AG20443 (cell line): ENCODE measurements at places on chromosomes 16 and 17.

- DNase-seq: no peak
These were observed 461 bp downstream of the LRRC46 start for GRCh38 chr17:47831934-47832327.

DNA sequence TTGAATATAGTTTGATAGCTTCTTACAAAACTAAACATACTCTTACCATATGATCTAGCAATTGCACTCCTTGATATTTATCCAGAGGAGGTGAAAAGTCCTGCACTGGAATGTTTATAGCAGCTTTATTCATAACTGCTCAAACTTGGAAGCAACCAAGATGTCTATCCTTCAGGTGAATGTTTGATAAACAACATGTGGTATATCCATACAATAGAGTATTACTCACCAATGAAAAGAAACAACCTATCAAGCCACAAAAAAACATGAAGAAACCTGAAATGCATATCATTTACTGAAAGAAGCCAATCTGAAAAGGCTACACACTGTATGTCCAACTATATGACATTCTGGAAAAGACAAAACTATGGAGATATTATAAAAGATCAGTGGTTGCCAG, 16.1 kb downstream of the STAT3 start:
- no peak for DNase-seq

DNA sequence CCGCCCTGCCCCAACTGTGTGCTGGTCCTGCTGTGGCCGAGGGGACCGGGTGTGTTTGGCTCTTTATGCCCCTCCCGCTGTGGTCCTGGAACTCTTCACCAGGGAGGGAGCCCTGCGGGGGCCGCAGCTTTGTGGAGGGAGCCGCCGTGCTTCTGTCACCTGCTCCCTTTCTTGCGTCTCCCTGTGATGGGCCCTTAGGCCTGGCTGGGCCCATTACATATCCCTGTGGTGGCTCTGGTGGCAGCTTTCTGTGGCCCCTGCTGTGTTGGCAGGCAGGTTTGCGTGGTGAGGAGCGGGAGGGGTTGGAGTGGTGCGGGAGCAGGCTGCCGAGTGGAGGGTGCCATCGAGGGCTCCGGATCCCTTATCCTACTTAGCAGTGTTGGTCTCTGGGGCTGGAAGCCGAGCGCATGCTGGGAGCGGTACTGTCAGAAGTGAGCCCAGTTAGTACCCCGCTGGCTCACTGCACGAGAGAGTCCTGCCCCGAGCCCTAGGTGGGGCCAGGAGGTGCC, 60.4 kb downstream of the PDPK1 start:
- no peak for DNase-seq

GRCh38 chr17:48804936-48805411, 12.1 kb downstream of the TTLL6 start:
- DNase-seq: peak; percentile 84

DNA sequence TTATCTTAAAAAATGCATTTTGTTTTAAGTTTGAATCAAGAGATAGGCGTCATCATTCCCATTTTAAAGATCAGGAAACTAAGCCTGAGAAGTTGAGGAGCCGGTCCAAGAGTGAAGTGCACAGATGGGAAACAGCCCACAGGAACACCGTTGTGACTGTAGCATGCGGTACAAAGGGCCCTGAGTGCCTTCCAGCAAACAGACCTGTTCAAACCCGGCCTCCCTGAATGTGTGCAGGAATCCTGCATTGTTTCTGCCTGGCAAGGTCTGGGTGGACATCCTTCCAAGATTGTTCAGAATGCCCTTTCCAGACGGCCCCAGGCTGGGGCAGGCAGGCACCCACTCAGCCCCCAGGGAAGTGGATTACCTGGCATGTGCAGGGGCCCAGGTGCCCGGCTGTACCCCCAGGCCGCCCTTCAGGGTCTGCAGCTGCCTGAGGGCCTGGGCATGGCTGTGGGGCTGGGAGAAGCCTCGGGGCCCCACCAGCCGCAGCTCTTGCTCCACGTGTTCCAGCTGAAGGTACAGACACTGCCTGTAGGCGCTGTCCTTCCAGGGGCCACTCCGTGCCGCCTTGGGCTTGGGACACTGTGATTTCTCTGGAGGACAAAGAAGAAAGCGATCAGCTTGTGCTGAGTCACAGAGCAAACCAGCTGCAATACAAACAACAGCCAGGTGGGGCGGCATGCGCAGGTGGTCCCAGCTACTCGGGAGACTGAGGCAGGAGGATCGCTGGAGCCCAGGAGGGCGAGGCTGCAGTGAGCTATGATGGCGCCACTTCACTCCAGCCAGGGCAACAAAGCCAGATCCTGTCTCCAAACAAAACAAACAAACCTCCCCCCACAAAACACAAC, 45.0 kb upstream of the GCSH start:
- DNase-seq: no peak

DNA sequence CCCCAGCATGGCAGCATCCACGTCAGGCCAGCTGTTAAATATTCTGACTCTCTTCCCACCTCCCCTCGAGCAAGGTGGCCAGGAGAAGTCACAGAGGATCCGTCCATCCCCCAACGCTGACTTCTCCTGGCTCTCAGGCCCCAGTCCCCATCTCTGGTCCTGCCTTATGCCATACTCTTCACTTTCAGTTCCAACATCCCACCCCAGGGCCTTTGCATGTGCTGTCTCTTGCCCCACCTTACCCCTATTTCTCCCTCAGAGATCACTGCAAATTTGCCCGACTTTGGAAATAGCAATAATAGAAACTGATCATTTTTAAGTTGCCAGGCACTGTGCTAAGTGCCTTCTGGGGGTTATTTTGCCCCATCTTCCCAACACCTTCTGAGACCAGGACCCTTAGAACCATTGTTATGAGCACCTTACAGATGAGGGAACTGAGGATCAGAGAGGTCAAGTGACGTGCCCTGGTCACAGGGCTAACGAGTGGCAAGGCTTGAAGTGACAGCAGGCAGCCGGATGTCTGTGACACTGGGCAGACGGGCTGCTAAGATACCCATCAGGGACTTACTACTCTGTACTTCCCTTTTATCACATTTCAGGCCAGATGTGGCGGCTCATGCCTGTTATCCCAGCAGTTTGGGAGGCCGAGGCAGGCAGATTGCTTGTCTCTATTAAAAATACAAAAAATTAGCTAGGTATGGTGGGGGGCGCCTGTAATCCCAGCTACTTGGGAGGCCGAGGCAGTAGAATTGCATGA, 17.7 kb downstream of the HID1 start:
- no peak for DNase-seq

DNA sequence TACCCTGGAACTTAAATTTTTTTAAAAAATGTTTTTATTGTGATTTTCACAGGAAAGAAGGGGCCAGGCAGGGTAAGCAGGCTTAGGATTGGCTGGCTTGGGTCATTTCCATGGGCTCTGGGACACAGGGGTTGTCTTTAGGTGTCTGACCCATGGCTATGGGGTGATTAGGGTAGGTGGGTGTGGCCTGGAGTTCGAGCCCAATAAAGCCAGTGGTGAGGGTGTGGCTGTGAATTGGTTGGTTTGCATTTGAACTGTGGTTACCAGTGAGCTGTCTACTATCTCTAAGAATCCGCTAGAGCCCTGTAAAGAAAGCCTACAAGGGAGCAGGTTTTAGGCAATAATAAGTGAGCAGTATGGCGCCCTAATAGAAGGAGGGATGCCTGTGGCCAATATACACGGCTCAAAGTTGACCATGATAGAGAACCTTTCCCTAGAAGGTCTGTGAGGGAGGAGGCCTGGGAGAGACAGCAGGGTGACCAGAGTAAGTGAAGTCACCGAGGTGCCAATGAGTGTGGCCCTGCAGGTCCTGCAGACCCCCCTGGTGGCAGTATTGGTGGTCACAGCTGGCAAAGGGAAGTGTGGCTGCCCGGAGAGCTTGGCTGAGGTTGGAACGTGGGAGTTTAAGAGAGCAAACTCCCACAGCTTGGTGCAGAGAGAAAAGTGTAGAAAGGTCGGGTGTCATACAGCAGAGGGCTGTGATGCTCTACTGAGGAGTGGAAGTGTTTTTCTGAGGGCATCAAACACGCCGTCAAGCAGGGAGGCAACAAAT, 454.0 kb downstream of the WWOX start:
- no peak for DNase-seq

DNA sequence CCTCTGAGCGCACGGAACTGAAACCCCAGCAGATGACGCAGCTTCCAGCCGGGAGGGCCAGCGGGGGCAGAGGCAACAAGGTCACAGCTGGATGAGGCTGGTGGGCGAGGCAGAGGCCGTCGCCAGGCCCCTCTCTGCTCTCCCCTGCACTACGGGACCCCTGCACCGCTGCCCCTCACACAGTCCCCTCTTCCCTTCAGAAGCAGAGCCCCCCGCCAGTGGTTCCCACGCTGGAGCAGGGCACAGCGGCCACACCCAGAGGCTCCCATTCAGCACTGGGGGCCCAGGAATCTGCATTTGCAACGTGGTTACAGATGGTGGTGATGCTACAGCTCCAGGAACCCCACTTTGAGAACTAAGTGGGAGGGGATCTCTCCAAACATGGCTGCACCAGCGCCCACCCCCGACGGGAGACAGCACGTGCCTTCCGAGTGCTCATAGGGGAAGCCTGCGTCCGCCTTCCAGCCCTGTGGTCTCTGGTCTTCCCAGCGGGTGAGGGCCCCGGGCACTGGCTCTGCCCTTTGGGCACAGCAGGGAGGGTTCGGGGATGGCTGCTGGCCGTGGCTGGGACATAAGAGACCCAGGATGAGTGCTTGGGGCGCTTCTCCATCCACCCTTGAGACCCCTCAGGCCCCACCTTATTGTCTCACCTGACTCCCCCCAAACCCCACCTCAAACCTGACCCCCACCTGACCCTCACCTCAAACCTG, 4.7 kb upstream of the RAB40B start:
- DNase-seq: no peak

DNA sequence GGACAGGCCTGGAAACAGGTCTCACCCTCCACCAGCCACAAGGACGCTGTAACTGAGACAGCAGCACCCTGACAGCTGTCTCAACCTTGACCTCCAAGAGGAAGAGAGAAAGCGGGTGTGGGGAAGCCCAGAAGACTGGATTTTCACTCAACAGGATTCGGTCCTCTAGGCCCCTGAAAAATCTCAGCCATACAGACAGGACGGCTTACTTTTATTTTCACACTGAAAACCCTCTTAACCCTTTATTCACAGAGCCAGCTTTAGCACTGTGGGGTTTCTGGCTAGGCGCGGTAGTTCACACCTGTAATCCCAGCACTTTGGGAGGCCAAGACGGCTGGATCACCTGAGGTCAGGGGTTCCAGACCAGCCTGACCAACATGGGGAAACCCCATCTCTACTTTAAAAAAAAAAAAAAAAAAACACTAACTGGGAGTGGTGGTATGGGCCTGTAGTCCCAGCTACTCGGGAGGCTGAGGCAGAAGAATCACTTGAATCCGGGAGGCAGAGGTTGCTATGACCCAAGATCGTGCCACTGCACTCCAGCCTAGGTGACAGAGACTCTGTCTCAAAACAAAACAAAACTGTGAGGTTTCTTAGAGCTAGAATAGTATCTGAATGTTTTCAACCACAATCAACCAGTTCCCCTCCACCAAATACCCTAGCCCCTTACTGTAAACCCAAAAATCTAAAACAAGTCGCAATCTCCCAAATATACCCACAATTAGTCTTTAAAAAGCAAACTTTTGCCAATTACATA, 5.3 kb downstream of the ANKRD11 start:
- DNase-seq: no peak

DNA sequence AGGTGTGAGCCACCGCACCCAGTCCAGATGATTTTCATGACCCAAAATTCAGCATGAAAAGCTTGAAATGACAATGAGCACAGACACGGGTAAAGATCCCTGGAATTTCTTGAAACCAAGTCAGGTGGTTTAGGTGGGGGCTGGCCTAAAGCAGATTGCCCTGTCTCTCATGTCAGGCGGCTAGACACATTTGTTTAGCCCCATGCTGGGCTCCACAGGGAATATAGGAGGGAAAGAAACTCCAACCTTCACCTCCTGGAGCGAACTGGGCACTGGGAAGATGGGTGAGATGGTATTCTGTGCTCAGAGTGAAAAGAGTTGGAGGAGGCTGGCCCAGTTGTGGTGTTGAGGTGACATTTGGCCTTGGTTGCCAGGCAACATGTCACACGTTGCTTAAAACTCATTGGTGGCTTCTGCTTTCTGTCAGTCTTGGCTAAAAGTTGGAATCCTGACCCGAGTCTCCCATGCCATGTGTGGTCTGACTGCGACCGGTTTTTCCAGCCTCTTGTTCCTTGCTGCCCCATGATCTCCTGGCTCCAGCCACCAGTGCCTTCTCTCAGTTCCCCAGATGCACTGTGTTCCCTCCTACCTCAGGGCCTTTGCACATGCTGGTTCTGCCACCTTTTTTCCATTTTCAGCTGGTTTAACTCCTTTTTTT, 113.7 kb downstream of the ABCC6 start:
- DNase-seq: no peak

DNA sequence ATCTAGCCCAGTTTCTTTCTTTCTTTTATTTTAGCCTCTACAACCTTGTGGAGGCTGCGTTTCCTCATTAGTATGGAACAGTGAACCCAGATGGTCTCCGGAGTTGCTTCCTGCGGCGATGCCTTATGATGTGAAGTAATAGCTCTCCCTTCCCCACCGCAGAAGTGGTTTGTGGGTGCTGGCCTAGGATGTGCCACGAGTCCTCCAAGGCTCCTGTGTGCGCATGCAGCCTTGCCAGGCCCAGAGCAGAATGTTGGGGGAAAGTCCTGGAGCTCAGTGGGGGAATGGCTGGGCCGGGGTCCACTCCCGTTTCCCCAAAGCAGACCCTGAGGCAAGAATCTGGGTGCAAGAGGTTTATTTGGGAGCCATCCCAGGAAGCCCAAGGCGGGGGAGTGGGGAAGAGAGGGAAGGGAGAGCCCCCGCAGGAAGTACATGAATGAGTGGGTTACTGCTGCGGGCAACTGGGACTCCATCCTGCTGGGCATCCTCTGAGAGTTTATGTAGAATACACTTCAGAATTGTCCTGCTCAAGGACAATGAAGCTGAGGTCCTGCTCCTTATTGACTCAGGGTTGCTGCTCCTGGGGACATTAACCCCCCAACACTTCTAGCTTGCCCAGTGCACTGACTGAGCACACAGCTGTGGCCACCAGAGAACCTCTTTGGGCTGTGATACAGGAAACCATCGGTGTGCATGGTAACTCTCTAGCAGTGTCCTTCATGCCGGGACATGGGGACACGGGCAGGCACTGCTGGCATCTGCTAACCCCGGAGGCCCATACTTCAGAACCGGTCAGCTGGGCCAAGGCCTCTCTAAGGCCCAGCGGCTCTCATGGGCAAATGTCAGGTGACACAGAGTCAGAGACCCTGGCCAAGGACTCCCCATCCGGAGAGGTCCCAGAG, 3.7 kb upstream of the HCRT start:
- no peak for DNase-seq

GRCh38 chr17:4881761-4882555, 17.4 kb upstream of the C17orf107 start:
- peak; percentile 70 for DNase-seq

DNA sequence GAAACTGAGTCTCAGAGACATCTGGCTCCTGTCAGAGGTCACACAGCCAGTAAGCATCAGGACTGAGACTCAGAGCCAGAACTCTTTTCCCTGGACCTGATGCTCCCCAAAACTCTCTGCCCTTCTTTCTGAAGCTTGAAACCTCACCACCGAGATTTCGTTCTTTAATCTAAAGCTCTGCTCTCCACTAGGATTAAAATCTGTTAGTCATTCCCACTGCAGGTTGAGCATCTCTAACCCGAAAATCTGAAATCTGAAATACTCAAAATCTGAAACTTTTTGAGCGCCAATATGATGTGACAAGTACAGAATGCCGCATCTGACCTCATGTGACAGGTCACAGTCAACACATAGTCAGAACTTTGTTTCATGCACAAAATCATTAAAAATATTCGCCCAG, 2.2 kb downstream of the CDH16 start:
- no peak for DNase-seq

GRCh38 chr17:80916246-80916645, 75.4 kb upstream of the CHMP6 start:
- no peak for DNase-seq

- no peak for DNase-seq
These were observed 42.4 kb upstream of the GNG13 start for GRCh38 chr16:842711-843560.

GRCh38 chr17:78654325-78654724, 77.1 kb upstream of the DNAH17 start:
- DNase-seq: no peak
